ENCODE measurements at places on chromosomes 7 and 10.
A peak's percentile ranks its signal among the peaks of the same experiment; 100 is the strongest.

- no peak for DNase-seq
Measured at GRCh38 chr7:132511921-132512320, 64.3 kb downstream of the PLXNA4 start.

DNA sequence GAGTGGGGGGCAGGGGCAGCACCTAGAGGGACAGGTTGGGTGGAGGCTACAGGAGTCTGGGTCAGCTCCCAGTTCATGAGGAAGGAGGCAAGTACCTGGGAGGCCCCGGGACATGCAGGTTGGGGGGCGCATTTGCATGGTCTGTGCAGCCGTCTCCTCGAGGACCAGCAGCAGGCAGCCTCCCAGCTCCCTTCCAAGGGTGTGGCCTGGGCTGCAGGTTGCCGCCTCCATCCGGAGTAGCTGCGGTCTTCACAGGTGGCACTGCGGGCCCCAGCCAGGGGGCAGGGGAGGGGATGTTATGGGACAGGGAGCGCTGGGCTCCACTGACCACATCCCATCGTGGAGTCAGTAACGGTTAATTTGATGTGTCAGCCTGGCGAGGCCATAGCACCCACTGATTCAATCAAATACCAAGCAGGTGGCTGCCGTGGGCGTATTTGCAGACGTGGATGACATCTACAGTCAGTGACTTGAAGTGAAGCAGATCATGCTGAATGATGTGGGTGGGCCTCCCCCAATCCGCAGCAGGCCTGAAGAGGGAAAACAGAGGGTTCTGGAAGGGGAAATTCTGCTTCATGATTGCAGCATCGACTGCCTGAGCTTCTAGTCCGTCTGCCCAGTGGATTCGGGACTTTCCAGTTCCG is 81.6 kb downstream of the PRKAG2 start:
- DNase-seq: peak; percentile 24

DNA sequence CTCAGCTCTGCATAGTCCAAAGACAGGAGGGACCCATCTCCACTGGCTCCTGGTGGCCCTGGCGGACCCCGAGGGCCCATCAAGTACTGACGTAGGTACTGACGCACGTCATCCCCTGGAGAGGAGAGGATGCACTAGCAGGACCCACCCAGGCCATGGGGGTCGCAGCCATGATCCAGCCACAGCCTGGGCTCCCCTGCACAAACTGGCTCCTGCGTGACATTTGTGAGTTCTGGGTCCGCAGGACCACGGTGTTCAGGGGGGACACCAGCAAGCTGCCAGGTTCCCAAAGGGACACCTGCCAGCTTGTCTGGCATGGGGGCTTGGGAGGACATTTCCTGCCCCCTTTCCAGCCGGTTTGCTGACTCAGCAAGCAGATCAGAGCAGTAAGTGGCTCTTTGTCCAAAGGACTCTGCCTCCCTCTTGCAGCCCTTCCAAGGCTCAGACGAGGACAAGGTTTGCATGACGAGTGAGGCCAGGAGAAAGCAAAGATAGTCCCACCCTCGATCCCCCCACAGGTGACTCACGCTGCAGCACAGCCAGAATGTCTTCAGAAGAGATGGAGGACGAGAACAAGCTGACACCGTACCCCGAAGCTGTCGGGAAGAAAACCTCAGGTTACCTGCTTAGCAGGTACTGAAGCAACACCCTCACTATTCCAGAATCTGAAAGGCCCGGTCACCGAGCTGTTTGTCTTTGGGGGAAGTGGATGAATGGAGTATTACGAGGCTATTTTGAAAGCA is 49.0 kb downstream of the COL17A1 start:
- DNase-seq: no peak

GRCh38 chr10:127734753-127735152 is 2.2 kb upstream of the FOXI2 start:
- DNase-seq: no peak

DNA sequence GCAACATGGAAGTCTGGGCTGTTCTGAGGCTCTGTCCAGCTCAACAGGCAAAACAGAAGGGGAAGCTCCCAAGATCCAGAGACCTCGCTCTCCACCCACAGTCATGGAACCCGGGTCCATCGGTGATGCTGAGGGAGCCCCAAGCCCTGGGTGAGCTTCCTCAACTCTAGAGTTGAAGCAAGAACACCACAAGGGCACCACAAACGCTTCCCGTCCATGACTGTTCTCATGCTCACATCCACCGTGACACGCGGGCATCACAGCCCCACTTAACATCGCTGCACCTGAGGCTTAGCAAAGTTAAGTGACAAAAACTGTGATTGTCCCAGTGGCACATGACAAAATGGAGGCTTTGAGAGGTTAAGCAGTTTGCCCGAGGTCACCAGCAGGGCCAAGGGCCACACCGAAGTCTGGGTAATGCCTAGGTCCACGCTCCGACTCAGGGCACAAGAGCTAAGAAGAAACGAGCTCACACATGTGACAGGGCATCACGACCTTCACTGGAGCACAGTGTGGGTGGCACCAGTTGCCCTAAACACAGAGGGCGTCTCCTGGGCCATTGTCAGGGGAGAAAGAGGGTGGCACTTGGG is 110.6 kb downstream of the OAT start:
- no peak for DNase-seq

DNA sequence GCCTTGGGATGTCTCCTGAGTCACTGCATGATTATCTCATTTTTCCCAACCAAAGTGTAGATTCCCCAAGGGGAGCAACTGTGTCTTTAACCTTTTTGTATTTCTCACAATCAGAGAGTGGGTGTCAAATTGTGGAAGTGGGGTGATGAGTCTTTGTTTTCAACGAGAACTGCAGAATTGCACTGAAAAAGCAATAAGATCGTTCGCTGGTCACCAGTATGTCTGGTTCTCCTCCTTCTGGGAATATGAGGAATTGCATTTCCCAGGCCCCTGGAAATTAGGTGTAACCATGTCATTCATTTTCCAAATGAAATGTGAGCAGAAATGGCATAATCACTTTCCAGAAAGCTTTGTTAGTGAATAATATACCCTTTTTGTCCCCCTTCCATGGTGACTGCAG is 326.9 kb downstream of the GPAM start:
- DNase-seq: no peak

- no peak for DNase-seq
Measured at GRCh38 chr7:116227678-116228239, 17.4 kb downstream of the TES start.

GRCh38 chr10:30438021-30438850 is 4.3 kb downstream of the MAP3K8 start:
- no peak for DNase-seq

GRCh38 chr7:70334871-70335270 is 736.6 kb downstream of the AUTS2 start:
- no peak for DNase-seq

GRCh38 chr10:64113792-64114191 is 592.6 kb downstream of the REEP3 start:
- no peak for DNase-seq

- DNase-seq: no peak
Measured at GRCh38 chr7:47327698-47328391, 254.1 kb downstream of the TNS3 start.

DNA sequence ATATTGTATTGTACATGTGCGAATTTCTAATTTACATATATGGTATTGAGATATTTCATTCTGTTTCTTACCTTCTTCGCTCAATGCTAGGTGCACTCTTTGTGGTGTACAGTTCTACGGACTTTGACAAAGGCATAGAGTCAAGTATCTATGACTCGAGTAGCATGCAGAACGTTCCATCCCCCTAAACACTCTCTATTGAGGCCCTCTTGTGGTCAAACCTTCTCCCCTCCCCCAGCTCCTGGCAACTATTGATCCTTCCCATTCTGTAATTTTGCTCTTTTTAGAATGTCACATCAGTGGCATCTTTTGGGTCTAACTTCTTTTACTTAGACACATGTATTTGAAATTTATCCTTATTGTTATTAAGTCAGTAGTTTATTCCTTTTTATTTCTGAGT is 30.7 kb upstream of the GDF10 start:
- DNase-seq: no peak

DNA sequence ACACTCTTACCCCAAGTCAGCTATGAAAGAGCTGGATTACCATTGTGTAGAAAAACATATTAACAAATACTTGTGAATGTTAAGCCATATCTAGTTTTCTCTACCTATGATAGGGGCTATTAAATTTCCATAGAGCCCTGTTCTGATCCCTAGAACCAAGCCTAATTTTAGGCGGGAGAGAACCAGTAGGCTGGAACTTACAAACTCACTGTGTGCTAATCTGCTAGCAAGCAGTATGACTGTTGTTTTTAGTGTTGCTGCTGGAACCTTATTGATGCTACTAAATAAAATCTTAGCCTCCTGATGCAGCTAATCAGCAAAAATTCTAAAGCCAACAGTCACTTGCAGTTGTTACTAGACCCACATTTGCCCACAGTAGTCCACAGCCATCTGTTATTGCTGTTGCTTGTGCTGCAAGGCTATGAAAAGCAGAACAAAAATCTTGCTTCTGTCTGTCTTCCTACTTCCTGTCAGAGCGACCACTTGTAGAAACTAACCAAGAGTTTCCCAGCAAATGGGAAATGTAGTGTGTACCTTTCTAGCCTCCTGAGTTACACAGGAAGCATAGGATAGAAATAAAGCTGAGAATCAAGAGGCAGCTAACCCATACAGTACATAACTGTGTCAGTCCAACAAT is 368.4 kb downstream of the ARL4A start:
- DNase-seq: no peak

GRCh38 chr10:7687228-7687907 is 15.7 kb upstream of the ITIH2 start:
- peak; percentile 39 for DNase-seq

DNA sequence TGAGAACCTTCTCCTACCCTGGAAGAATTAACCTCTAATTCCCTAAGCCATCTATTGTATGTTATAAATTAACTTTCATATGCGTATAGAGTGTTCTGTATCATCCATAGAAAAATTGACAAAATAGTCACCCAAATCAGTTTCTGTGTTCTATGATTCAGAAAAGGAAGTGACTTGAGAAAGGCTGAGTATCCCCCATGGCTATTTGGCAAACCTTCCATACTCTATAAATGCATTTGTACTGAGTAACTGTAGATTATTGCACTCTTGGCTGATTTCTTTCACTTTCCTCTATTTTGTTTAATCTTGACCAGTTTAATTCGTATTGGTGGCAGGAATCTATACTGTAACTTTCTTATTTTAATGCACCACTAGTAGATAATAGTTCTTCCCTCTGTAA is 182.2 kb downstream of the HTR7 start:
- no peak for DNase-seq

- no peak for DNase-seq
Measured at GRCh38 chr7:94933256-94933990, 26.0 kb downstream of the PPP1R9A start.

DNA sequence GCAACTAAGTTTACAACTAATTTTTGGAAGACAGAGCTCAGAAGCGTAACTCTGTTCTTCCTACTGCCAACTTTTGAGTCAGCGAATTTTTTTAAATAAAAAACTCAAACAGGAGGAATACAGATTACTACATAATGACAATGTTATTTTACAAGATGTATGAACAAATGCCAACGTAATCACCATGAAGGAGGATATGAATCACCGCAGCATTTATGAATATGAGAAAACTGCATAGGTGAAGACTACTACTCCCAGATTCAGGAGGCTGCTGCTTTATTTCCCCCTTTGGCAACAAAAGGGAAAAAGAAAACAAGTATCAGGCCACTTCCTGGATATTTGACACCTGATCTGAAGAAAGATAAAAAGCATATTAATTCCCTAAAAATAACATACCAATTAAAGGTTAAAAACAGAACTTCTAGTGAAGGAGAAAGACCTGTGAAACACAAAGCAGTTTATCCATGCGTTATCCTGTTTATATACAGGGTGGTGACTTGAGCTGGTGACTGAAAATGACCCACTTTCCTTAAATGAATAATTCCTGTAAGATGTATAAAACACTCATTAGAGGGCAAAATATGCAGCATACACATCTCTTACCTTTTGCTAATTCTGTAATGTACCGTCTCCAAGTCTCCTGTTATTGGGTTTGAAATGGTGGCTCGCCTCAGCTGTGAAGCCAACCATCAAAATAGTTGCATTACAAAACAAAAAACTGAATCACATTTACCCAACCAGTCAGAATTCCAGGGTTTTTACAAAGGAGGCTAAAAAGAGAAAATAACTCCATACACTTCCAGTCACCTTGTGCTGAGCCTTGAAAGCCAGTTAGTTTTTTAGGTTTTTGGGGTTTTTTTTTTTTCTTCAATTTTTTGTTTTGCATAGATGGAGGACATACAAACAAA is 52.0 kb downstream of the P4HA1 start:
- DNase-seq: no peak

DNA sequence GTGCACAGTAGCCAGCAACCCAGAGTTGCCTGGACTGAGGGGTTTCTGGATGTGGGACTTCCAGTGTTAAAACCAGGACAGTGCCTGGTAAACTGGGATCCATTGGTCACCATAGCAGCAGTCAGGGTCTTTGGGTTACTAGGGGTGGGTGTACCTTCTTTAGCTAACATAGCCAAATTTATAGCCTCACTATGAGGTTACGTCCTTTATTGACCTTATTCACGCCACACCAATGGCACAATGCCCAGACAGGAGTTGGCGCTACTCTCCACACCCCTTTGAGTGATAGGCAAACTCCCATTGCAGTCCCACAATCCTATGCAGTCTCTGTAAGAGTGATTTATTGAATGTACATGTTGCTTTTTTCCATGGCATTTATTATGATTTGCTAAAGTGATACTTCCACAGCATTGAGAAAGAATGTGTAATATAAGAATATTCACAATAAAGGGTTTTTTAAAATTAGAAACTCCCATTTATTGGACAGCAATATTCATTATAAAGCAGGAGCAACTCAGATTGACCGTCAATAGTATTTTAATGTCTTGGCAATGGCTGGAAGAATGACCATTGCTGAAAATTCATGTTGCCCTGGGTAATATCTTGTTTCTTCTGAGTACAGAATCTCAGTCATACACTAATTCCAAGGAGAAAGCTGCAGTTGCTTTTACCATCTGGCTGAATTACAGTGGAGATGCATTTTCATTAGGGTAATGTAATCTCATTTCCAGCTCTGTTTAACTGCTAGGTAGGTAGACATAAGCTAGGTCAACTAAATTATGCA is 26.1 kb downstream of the IFIT5 start:
- DNase-seq: no peak

DNA sequence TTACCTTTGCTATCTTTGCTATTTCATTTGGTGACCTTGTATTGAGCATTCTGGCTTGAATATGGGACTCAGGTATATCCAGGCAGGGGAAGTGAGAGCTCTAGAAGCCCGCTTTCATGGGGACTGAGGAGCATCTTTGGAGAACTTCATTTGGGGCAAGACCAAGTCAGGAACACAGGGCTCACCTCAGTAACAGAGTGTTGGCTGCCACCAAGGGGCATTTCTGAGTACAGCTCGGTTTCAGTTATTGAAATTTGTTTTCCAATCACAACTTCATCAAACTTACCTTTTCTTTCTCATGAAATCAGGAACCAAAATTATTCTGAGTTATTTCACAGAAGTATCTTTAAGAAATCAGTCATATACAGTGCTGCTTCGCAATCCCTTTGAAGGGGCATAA is 337.2 kb downstream of the C7orf25 start:
- no peak for DNase-seq

- no peak for DNase-seq
Measured at GRCh38 chr10:74008212-74008731, 10.4 kb downstream of the VCL start.

GRCh38 chr10:124736491-124737136 is 7.6 kb downstream of the FAM53B start:
- no peak for DNase-seq
